ENCODE measurements at places on chromosomes 7 and 10.

DNA sequence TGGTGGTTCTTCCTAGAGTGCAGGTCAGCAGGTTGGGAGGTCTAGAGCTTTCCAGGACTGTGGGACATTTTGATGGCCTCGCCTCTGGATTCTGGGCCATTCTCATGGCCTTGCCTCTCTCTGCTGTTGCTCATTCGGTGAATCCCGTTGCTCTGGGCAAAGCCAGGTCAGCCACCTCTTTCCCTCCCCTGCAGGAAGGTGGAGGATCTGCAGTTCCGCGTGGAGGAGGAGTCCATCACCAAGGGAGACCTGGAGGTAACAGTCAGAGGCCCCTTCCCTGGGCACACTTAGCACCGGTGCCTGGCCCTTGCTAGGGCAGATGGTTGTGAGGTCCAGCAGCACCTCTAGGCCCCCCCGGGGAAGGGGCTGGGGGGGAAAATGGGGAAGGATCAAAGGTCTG is 74.9 kb downstream of the CLIP2 start:
- DNase-seq = no peak

DNA sequence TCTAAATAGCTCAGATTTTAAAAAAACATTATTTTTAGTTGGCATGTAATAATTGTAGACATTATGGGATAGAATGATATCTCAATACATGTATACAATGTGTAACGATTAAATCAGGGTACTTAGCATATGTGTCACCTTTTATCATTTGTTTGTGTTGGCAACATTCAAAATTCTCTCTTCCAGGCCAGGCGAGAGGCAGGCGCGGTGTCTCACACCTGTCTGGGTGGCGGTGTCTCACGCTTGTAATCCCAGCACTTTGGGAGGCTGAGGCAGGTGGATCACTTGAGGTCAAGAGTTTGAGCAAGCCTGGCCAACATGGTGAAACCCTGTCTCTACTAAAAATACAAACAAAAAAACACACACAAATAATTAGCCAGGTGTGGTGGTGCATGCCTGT is 151.7 kb downstream of the RTKN2 start:
- DNase-seq = peak; percentile 15

- no peak for DNase-seq
Observed at GRCh38 chr7:52781250-52781649, 254.2 kb upstream of the POM121L12 start.

- no peak for DNase-seq
Observed at GRCh38 chr10:11830836-11831519, 7.8 kb downstream of the PROSER2 start.

- DNase-seq = peak; percentile 56
Observed at GRCh38 chr7:78510580-78511188, 712.1 kb downstream of the PHTF2 start.

- no peak for DNase-seq
Observed at GRCh38 chr10:71679425-71679824, 40.2 kb downstream of the C10orf105 start.

DNA sequence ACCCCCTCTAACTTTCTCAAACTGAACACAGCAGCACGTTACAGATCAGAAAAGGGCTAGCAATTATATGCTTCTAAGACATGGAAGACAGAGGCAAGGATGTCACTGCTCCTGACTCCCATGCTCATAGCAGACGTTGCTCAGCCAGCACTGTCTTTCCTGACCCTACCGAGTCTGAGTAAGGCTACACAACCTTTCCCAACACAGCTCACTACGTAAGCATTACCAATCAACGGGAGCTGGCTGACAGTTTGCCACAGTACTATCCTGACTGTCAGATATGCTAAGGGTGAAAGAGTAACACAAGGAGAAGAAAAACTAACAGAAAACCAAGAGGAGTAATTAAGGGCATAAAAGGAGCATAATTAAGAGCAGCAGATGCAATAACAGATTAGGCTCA is 171.2 kb downstream of the CHCHD3 start:
- DNase-seq = no peak

GRCh38 chr7:1531263-1531978 is 919 bp downstream of the MAFK start:
- DNase-seq = peak; percentile 41

DNA sequence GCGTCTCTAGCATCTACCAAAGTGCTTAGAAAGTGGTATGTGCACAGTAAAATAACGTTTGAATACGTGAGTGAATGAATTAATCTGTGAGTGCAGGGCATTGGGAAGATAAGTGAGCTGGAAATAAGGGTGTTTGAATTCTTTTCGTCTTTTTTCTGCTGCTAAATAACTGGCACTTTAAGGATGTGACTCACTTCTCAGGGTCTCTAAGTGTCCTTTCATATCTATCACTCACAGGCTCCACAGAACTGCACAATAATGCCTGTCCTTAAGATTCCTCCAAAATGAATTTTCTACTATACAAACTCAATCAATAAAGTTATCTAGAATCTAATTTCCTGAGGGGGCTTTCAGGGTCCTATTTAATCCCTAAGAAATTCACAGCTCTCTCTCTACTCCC is 3.2 kb upstream of the DGKB start:
- DNase-seq = peak; percentile 70

DNA sequence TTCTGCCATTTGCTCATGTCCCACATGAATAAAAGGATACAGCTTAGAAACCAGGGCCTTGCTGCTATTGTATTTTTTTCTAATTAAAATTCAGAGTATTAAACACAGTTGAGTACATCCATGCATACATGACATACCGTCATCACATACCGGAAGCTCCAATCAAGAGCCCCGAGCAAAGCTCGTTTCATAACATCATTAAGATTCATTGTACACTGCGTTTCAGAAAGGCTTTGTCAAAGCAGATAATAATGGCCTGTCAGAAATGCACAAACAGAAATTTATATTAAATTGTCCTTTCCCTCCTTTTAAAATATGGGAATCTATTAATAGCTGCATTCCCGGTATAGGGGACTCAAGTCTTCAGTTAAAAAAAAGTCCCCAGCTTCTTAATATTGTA is 103.4 kb downstream of the PRTFDC1 start:
- DNase-seq = no peak

- no peak for DNase-seq
Observed at GRCh38 chr7:22601408-22601807, 101.4 kb upstream of the STEAP1B start.

DNA sequence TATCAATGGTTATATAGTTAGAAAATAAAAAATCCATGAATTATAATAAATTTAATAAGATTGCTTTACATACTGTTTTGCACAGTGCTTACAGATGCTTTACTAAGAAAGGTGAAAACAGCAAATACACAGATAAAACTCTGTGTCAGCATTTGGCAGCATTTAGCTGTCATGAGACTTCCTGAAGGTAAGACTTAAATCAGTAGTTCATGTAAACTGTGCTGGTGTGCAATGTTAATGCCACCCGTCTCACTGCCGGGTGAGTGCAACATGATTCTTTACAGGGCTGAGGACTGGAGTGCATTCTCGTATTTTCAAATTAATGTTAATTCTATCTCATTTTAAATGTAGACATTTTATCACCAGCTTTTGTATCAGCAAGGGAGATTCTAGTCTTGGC is 326.2 kb upstream of the POT1 start:
- DNase-seq = no peak

- no peak for DNase-seq
Observed at GRCh38 chr10:113775686-113776294, 24.3 kb downstream of the PLEKHS1 start.

DNA sequence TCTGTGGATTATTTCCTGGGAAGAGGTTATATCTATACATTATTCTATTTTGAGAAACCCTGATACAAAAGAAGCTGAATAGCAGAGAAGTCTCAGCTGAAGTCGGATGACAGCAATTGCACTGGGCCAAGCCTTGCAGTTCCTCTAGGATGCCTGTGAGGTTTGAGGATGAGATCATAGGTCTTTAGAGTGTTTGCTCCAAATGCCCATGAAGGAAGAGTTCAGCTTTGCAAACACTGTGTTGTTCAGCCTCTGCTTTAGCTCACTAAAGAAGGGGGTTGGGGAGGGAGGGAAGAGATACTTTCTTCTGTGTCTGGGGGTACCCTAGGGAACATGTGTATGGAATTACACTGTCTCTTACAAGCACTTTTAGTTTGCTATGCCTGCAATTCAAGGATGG is 282.5 kb upstream of the NRP1 start:
- DNase-seq = no peak

GRCh38 chr10:128016423-128017060 is 109.6 kb downstream of the PTPRE start:
- no peak for DNase-seq

DNA sequence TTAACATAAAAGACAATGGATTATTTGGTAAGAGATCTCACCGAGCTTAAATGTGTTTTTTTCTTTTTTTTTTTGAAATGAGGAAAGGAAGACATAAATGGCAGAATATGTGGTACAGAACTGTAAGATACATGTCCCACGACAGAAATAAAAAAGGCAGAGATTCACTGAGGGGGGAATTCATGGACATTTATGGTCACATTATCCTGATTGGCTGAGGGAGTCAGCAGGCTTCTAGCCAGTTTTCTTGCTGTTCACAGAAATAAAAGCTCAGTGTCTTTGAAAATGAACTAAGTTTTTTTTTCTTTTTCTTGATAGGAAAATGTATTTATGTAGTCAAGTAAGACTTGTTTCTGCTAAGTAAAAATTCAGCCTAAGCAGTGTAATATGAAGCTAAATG is 8.2 kb upstream of the FAS start:
- DNase-seq = no peak

GRCh38 chr7:106609416-106609815 is 51.5 kb downstream of the CCDC71L start:
- no peak for DNase-seq

- DNase-seq = no peak
Observed at GRCh38 chr7:47540387-47541350, 41.2 kb downstream of the TNS3 start.

- DNase-seq = no peak
Observed at GRCh38 chr10:75091146-75091545, 20.3 kb upstream of the SAMD8 start.

- DNase-seq = no peak
Observed at GRCh38 chr10:117635826-117636225, 93.3 kb downstream of the EMX2 start.

DNA sequence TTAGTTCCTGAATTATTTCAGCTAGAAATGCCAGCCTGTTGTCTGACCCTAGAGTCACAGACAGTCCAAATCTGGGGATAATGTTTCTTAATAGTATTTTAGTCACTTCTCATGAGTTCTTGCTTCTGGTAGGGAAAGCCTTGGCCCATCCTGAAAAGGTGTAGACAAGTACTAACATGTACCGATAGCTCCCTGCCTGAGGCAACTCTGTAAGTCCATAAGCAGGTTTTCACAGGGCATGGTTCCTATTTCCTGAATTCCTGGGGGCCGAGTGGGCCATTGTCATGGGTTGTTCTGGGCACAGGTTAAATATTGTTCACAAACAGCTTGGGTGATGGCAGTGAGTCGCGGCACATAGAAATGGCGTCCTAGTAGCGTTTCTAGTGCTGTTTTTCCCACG is 3.1 kb upstream of the ZNF117 start:
- no peak for DNase-seq
